Hematopoietic multipotent progenitor cell treated with erythropoietin and hydrocortisone succinate and interleukin-3 and kit ligand, for 4 days (in vitro differentiated cells): ENCODE measurements at places on chromosomes 1 and 21.
A peak's percentile ranks its signal among the peaks of the same experiment; 100 is the strongest.

DNA sequence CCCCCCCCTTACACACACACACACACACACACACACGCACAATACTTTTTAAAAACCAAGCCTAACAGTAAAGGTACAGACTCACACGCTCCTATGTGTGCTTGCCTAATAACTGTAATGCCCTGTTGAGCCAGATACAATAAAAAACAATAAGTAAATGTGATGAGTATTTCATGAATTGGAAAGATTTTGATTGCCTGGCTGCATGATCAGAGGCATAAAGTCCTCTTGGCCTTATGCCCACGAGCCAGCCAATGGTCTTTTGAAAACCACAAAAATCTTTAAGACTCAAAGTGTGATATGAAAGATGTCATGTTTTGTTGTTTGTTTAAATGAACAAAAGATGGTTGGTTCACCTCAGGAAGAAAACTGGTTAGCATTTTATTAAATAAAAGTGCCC is 441.9 kb upstream of the ZRANB2 start:
- DNase-seq = no peak

DNA sequence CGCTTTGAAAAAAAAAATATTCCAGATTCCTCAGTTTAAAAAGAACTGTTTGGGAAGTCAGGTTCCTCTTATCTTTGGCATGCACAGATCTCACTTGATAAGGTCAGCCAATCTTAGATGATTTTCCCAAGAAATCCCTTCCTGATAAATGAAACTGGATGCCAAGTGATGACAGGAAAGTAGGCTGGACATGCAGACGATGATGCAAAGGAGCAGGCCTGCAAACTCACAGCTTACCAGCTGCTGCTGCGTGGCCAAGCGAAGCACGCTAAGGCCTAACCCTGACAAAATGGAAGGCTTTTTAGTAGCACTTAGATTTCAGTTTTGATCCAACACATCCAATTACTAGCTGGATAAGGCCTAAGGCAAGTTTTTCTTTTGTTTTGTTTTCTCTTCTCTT is 10.1 kb downstream of the TADA1 start:
- peak; percentile 13 for DNase-seq

GRCh38 chr1:22184892-22185612 is 42.2 kb upstream of the WNT4 start:
- DNase-seq = peak; percentile 19

- no peak for DNase-seq
Observed at GRCh38 chr21:34878501-34878900, 170.6 kb downstream of the RUNX1 start.

GRCh38 chr1:64480999-64481772 is 11.3 kb downstream of the CACHD1 start:
- peak; percentile 42 for DNase-seq

GRCh38 chr1:25472471-25472870 is 41.8 kb downstream of the MACO1 start:
- no peak for DNase-seq

GRCh38 chr1:208335371-208336136 is 91.4 kb upstream of the PLXNA2 start:
- DNase-seq = peak; percentile 28

- DNase-seq = no peak
Observed at GRCh38 chr1:26831546-26832248, 5.2 kb downstream of the ZDHHC18 start.

GRCh38 chr1:26858160-26858559 is 4.8 kb upstream of the SFN start:
- DNase-seq = no peak

DNA sequence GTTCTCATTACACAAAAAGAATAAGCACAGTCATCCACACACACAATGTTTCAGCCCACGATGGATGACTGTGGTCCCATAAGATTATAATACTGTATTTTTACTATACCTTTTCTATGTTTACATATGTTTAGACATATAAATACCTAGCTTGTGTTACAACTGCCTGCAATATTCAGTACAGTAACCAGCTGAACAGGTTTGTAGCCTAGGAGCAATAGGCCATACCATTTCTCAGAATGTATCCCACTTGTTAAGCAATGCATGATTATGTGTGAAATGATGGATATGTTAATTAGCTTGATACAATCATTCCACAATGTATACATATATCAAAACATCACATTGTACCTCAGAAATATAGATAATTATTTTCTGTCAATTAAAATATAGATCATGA is 33.2 kb upstream of the SAMD13 start:
- no peak for DNase-seq

GRCh38 chr1:116257341-116257767 is 115.7 kb upstream of the ATP1A1 start:
- no peak for DNase-seq

GRCh38 chr1:158969166-158969565 is 37.8 kb downstream of the PYHIN1 start:
- no peak for DNase-seq

DNA sequence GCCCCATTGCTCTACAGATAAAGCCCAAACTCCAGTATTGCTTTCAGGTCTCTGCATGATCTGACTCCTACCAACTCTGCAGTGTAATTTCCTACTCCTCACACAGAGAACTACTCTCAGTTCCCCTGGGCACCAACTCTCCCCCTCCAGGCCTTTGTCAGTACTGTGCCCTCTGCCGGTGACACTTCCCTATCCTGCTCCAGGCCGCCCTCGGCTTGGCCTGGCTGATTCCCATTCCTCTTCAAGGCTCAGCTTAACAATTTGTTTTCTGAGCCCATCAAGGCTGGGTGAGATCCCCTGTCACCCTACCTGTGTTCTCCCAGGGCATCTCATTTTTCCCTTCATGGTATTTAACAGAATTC is 2.6 kb downstream of the SLAMF8 start:
- peak; percentile 80 for DNase-seq

GRCh38 chr1:156104065-156104810 is 10.3 kb upstream of the LMNA start:
- DNase-seq = peak; percentile 85

- no peak for DNase-seq
Observed at GRCh38 chr1:209134001-209134400, 449.5 kb upstream of the CAMK1G start.

DNA sequence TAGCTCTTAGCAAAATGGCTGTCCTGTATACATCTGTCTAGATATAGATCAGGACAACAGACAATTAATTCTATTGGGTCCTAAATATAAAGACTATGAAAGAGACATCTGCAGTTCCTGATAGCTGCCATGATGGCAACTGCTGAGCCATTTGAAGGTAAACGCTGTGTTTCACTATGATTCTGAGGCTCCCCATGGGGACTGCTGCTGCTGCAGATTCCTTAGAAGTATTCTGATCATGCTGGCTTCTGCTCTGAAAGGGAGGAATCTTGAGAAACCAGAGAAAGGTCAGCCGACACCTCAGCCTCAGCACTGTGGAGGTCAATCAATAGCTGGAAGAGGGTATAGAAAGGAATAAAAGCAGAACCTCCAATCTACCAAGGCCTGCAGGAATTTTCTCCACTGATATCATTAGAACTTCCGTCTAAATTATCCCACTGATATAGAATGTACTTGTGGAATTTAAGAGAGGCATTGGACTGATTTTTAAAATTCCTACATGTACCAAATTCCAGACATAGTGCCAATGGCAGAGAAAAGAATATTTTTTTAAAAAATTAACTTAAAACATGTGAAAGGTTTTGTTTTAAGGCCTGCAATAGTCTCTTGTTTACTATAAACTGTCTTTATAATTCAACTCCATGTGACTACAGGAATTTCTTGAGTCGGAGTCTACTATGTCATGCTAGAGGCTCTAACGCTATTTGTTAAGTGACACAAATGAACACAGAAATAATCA is 53.2 kb downstream of the DDAH1 start:
- DNase-seq = no peak

DNA sequence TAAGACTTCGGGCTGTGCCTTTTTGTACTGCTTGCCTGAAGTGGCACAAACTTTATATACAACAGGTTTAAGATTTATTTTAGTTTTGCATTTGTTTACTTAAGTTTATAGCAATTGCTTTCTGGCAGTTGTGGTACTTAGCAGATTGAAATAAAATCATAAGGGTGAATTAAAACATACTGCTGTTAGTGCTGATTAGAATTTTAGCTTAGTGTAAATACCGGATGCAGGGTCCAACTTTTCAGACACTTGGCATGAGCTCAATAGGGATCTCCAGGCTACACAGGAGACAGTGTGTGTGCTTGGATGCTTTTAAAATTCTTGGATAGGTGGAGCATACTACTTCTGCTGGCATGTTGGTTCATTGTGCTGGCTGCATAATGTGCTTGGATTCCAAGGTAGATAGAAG is 159.6 kb downstream of the NFIA start:
- no peak for DNase-seq

GRCh38 chr21:31731056-31731856 is 662 bp downstream of the SCAF4 start:
- DNase-seq = peak; percentile 73

GRCh38 chr1:89681045-89681729 is 48.3 kb downstream of the LRRC8C start:
- DNase-seq = no peak

GRCh38 chr1:116170721-116171589 is 59.8 kb downstream of the MAB21L3 start:
- no peak for DNase-seq

- DNase-seq = no peak
Observed at GRCh38 chr1:5951846-5952410, 40.3 kb downstream of the NPHP4 start.

GRCh38 chr1:67683766-67684525 is 1.1 kb upstream of the GADD45A start:
- no peak for DNase-seq

DNA sequence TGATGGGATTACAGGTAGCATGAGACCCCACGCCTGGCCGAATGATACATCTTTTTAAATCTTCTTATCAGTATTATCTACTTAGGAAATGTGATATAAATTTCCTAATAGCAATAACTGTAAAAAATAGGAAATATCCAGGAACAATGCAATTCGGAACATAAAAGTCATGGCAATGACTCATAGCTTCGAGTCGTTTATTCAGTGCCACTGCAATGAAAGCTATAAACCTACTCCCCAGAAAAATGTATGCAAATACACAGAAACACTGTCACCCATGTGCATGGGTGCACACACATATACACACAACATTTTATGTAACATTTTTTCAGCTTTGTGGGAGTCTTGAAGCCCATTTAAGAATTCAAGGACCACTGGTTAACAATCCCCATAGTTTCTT is 194.6 kb downstream of the PATJ start:
- DNase-seq = no peak

- no peak for DNase-seq
Observed at GRCh38 chr1:229340496-229340895, 2.4 kb downstream of the CCSAP start.

- DNase-seq = no peak
Observed at GRCh38 chr1:151702936-151703335, 13.7 kb downstream of the CELF3 start.

GRCh38 chr1:168861421-168862004 is 132.5 kb upstream of the DPT start:
- DNase-seq = no peak

GRCh38 chr1:227945891-227946623 is 1.7 kb downstream of the WNT9A start:
- DNase-seq = peak; percentile 68

DNA sequence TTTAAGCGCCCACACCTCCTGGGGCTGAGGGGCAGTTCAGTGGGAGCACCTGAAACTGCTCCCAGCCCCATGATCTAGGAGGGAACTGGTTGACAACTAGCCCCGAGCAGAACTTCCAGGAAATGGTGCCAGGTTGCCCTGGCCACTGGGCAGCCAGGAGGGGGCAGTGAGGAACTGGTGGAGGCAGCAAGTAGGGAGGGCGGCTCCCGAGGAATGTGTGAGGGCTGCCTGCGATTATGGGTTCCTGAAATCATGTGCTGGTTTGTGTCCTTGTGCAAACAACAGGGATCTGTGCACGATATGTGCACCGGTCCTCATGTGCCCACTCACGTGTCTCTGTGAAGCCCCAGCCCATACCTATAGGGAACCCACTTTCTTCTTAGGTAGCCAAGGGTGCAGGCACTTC is 9.9 kb downstream of the GPR3 start:
- DNase-seq = peak; percentile 85

GRCh38 chr1:228318823-228319241 is 87.8 kb downstream of the TRIM11 start:
- DNase-seq = no peak

DNA sequence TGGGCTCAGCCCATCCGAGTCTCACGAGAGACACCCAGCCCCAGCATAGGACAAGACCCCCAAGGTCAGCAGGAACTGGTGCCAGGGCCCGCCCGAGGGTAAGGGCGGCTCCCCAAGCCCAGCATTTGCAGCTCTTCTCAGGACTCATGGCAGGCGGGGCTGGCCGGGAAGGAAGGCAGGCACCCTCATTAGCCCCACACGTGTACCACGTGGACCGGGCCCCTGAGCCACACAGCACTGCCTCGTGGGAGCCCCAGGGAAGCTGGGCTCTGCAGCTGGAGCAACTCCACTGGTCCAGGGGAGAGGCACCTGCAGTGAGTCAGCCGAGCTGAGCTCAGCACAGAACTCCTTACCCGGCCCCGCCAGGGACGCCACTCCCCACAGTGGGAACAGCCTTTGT is 97.7 kb upstream of the IFFO2 start:
- no peak for DNase-seq

- DNase-seq = no peak
Observed at GRCh38 chr1:18734461-18735223, 104.0 kb downstream of the PAX7 start.
